Fibroblast of pulmonary artery (primary cell): ENCODE measurements at places on chromosomes 12 and 14.

- DNase-seq = no peak
Observed at GRCh38 chr12:39451977-39452376, 9.1 kb upstream of the KIF21A start.

DNA sequence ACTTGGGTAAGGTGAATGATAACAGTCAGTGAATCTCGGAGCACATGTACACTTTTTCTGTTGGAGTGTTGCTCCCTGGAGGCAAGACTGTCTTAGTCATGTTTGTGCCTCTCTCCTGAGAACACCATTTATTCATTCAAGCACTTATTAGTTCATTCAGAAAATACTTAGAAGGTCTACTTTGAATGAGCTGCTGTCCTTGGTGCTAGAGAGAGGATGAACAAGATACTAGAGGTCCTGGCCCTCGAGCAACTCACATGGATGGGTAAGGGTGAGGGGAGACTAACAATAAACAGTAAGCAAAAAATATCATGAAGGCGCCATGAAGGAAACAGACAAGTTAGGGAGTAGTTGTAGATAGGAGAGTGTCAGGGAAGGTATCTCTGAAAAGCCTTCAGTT is 17.1 kb upstream of the SAMD4A start:
- no peak for DNase-seq

GRCh38 chr12:2289525-2289924 is 236.7 kb downstream of the CACNA1C start:
- DNase-seq = no peak

- DNase-seq = no peak
Observed at GRCh38 chr12:26157001-26157400, 32.2 kb upstream of the BHLHE41 start.

DNA sequence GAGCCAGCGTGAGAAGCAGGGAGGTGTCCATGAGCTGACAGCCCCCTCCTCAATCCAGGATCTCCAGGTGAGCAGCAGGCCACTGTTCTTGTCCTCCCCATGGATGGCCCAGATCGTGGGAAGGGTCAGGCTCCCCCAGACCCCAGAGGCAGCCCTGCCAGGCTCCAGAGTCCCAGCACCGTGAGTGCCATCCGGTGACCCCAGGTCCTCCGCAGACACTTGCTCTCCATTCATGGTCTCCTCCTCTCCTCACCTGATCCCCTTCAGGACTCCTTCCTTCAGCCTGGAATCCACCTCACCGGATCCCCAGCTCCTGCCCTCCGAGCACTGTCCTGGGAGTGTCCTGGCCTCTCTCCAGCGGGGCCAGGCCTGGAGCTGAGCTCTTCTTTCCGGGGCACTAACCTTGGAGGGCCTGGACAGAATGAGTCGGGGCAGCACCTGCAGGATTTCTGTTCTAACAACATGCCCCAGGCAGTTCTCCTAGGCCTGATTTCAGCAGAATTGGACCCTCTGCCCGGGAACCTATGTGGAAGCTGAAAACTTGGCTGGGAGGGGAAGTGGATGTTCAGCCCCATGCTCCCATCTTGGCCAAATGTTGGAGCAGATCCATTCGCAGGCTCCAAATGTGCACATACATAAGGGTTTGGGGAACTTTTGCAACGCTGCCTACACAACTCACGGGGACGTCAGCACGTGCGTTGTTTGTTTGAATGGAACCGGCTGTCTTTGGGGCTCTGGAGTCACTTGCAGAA is 341.6 kb upstream of the SFSWAP start:
- DNase-seq = no peak

- DNase-seq = no peak
Observed at GRCh38 chr14:62854951-62855350, 190.3 kb downstream of the KCNH5 start.

- DNase-seq = no peak
Observed at GRCh38 chr14:103820908-103821307, 26.5 kb downstream of the PPP1R13B start.
